Activated CD8-positive, alpha-beta memory T cell treated with anti-CD3 and anti-CD28 coated beads for 4 hours (primary cell): ENCODE measurements at places on chromosomes 16 and 17.
A peak's percentile ranks its signal among the peaks of the same experiment; 100 is the strongest.

GRCh38 chr17:63524051-63524450 lies 893 bp downstream of the KCNH6 start:
- no peak for DNase-seq

DNA sequence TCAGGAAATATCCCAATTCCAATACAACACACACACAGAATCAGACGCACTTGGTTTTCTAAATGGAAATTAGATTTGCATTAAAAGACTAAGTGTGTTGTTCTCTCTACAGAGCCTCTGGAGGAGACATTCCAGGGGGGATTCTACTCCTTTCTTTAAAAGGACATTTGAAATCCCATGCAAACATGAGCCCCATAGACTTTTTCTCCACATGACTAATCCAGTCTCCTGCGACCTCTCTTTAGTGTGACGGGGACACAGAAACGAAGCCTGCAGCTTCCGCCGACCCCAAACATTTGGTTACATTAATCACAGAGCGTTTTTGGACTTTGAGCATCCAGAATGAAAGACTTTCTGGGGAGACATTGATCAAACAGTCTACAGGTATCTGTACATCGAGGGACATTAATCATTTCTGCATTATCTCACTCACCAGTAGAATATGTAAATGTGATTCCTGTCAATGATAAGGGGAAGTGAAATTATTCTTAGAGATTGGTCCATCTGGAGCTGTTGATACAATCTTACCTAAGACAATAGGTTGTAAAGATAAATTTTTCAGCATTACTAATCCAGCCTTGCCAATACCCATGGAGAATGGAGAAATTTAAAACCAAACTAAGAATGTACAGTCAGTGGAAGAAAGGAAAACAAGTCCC lies 103.4 kb upstream of the IRX3 start:
- DNase-seq = no peak

DNA sequence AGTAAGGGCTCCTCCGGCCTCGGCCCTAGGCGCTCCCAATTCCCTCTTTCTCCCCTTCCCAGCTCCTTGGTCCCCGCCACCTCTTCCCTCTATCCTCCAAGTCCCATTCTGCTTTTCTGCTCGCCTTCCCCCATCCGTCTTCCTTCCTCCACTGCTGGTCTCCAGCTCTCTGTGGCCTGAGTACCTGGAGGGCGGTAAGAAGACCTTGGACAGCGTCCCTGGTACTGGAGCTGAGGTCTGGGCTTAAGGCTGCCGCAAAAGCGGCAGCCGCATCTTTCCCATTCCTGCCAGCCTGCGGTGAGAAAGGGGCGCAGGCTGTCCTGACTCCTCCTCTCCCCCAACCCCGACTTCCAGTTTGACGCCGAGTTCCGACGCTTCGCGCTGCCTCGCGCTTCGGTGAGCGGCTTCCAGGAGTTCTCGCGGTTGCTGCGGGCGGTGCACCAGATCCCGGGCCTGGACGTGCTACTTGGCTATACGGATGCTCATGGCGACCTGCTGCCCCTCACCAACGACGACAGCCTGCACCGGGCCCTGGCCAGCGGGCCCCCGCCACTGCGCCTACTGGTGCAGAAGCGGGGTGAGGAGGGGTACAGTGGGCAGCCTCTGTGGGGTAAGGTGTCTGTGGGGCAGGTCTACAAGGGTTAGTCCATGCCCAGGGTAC lies 471 bp downstream of the PARD6A start:
- DNase-seq = no peak

GRCh38 chr17:42389899-42390298 lies 1.7 kb upstream of the STAT3 start:
- no peak for DNase-seq

DNA sequence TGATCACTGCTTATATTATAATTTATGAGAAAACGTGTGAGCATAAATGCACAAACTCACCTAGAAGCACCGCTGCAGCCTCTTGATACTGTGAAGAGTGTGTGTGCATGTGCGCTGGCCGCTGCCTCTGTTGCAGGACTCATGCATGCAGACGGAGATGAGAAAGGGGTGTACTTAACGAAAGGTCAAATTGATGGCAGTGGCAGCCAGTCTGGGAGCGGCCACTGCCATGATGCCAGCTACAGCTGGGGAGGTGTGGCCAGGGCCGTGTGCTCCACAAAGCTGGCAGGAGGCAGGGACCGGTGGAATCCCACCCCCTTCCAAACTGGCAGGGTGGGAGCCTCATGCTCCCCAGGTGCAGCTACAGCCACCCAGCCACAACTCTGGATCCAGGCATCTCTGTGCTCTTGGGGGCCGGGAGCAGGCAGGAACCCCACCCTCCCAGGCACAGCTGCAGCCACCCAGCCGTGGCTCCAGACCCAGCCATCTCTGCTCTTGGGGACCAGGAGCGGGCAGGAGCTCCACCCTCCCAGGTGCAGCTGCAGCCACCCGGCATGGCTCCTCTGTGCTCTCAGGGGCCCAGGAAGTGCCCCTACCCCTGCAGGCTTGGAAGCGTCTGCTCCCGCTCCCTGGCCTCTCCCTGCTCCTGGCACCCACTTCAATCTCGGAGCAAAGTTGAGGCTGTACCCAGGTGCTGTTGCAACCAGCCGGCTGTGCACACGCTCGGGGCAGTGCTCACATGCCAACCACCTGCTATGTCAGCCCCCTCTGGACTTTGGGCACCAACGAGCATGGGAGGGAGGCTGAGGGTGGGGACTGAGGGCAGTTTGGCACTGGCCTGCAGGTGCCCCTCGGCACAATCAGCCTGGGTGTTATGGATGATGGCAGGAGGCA lies 77.5 kb upstream of the CHMP6 start:
- no peak for DNase-seq

GRCh38 chr17:48523010-48523409 lies 7.8 kb downstream of the HOXB1 start:
- no peak for DNase-seq

- no peak for DNase-seq
These were observed 4.2 kb downstream of the IRX3 start for GRCh38 chr16:54282202-54282927.

DNA sequence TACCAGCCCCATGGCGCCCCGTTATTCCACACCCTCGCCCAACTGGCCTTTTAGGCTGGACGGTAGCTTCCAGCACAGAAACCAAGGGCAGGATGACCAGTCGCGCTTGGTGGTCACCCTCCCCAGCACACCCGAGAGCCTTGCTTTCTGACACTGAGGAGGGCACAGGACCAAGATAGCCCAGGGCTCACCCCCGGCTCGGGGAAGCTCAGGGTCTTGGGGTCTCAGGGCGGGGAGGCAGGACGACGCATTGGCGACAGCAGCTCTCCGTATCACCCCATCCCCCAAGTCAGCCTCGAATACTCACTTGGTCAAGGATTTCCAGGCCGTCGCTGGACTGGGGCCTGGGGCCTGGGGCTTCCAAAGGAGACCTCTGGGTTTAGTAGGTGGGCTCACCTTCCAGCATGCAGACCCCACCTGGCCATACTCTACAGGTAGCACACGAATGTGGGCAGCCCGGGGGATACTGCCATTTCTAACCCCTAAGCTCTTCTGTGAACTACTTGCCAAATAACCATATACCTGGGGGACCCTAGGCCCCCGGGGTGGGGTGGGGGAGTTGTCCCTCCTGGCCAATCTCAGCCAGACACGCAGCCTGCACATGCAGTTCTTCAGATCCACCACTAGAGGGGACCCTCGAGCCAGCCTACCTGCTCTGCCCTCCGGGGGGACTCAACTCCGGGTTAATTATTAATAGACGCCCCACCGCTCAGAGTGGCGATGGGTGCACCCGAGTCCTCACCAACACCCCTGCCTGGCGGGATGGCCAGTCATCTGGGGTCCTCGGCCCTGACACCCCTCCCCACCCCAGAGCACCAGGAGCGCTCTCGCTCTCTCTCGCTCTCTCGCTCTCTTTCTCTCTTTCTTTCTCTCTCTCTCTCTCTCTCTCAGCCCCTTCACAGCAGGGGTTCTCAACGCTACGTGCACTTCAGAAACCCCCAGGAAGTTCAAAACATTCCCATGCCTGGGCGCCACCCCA lies 30.0 kb downstream of the TBC1D16 start:
- no peak for DNase-seq

DNA sequence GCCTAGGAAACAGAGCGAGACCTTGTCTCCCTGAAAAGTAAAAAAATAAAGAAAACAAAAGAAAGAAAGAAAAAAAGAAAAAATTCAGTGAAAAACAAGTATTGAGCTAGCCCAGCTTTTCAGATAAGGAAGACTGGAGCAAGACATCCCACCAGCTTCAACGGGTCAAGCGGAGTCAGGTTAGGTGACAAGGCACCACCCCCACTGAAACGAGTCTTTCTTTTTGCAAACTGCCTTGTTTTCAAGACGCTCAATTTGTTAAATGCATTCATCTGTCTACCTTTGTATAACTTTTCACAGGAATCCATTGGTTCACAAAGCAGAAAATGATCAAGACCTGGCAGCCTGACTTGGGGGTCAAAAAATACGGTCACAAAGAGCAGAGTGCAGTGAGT lies 10.7 kb upstream of the AXIN2 start:
- no peak for DNase-seq

GRCh38 chr17:8836821-8837562 lies 30.5 kb downstream of the PIK3R6 start:
- DNase-seq = no peak

- no peak for DNase-seq
These were observed 179.8 kb upstream of the ELAC2 start for GRCh38 chr17:13197586-13197985.

- DNase-seq = no peak
These were observed 11.0 kb downstream of the NATD1 start for GRCh38 chr17:21242026-21242697.

DNA sequence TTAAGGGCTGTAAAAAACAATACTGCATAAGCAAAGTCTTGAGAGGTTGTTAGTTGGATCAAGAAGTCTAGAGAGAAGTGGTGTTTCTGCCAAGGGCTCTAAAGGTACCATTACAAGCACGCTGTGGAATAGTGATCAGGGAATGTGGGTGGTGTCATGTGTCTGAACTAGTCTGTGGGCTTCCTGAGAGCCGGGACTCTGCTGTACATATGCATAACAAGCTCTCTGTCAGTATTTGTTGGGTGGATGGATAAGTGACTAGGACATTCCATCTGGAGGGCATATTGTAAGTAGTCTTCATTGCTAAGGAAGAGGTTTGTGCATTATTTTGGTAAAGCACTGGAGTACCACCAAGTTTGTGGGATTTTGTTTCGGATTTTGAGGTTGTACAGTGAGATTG lies 209.5 kb downstream of the LGALS9B start:
- no peak for DNase-seq

GRCh38 chr17:65696739-65697394 lies 135.4 kb upstream of the AXIN2 start:
- DNase-seq = no peak

DNA sequence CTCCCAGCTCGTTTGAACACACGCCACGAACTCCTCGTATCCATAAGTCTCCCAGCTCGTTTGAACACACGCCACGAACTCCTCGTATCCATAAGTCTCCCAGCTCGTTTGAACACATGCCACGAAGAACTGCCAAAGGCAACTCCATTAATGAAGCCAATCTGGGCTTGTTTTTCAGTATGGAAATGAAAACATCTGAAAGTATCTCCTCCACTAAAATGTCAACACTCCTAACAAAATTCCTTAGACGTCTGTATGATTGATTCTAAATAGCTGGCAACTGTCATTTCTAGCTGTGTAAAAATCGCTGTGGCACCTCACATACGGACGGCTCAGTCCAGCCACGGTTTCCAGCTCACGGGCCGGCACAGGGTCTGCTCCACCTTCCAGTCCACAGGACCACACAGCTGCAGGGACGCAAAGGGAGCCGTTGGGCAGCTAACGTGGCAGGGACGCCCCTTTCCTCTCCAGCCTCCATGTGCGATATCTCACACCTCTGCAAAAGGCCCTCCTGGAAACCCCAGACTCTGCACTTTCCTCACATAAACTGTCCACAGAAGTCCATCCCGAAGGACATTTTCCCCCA lies 67.1 kb upstream of the METRNL start:
- DNase-seq = no peak

GRCh38 chr16:12124742-12125141 lies 148.2 kb downstream of the SNX29 start:
- no peak for DNase-seq

DNA sequence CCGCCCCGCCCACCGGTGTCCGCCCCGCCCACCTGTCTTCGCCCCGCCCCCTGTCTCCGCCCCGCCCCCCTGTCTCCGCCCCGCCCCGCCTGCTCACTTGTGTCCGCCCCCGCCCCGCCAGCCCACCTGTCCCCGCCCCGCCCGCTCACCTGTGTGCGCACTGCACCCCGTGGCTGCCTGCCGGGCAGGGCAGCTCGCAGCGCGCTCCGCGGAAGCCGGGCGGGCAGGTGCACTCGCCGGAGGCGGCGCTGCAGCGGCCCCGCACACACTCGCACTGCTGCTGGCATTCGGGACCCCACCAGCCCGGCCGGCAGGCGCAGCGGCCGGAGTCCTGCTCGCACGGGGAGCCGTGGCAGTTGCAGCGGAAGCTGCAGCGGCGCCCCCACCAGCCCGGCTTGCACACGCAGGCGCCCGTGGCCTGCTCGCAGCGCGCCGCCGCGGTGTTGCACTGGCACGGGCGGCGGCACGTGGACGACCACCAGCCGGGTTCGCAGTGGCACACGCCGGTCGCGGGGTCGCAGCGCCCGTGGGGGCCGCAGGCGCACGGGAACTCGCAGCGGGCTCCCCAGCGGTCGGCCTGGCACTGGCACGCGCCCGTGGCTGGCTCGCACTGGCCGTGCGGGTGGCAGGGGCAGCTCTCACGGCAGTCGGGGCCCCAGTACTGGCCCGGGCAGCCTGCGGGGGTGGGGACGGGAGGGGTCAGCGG lies 2.1 kb downstream of the SCARF1 start:
- peak; percentile 26 for DNase-seq

GRCh38 chr17:47225911-47226688 lies 17.0 kb downstream of the MYL4 start:
- no peak for DNase-seq

- DNase-seq = no peak
These were observed 672 bp downstream of the CMTR2 start for GRCh38 chr16:71288570-71288889.

- no peak for DNase-seq
These were observed 16.9 kb downstream of the EMC8 start for GRCh38 chr16:85782451-85782850.

GRCh38 chr17:19656336-19656735 lies 7.8 kb downstream of the ALDH3A2 start:
- DNase-seq = no peak
